ENCODE measurements at places on chromosomes 2 and 18. TPM values are rescaled to one million over a fixed set of nuclear protein-coding genes. Genes with fewer than 3 reads are reported as not detected.

GNLY gene
- 9.0 TPM for total RNA-seq

GRCh38 chr2:119897736-119898395, 115.0 kb upstream of the EPB41L5 start:
- DNase-seq: no peak

RAB17 gene
- not detected for total RNA-seq

MYO3B gene
- 0.33 TPM for total RNA-seq

- no peak for DNase-seq
Observed at GRCh38 chr2:3420076-3420768, 40.7 kb downstream of the TRAPPC12 start.
